ENCODE measurements at places on chromosomes 16 and 17.

DNA sequence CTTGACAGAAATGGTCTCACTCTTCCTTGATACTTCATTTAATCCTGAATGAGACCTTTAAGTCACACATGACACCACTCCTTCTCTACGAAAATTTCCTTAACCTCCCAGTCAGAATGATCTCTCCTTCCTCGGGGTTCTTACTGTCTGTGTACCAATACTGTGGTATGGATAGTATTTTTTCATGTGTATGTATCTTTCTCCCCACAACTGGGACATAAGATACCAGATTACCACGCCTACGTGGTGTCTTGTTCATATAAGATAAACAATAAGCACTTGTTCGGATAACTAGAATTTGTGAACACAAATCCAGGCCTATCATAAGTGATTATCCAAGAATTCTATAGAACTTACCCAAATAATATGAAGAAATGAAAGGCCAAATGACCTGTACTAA lies 11.3 kb downstream of the NUP88 start:
- DNase-seq = no peak

GRCh38 chr16:72913551-72913950 lies 134.4 kb downstream of the ZFHX3 start:
- no peak for DNase-seq

DNA sequence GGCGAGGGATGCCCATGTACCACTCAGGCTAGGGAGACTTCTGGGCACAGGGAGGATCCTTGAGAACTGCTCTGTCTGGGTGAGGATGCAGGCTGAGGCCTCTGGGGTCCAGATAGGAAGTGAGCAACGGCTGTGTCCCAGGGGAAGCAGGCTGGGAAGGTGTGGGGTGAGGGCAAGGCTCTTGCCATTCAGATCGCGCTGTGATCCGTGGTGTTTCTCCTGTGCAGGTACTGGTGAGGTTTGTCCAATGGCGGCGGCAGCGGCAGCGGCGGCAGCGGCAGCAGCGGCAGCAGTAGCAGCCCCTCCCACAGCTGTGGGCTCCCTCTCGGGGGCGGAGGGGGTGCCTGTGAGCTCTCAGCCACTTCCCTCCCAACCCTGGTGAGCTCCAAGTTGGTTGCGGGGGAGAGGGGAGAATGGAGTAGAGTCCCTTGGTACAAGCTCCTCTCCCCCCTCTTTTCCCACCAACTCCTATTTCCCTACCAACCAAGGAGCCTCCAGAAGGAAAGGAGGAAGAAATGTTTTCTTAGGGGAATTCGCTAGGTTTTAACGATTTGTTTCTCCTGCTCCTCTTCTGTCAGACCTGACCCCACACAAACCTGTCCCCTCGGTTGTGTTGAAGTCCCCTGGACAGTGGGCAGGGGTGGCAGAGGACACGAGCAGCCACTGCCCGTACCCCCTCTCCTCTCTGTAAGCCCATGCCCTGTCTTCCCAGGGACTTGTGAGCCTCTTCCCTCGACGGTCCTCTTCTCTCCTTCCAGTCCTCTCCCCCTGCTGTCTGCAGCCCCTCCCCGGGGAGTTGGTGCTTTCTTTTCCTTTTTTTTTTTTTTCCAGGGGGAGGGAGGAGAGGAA lies 1.9 kb upstream of the PRRT2 start:
- no peak for DNase-seq

GRCh38 chr17:65202844-65203571 lies 65.8 kb downstream of the RGS9 start:
- DNase-seq = no peak

- DNase-seq = no peak
Measured at GRCh38 chr16:85144026-85144915, 32.0 kb upstream of the CIBAR2 start.

GRCh38 chr16:12758670-12759558 lies 44.8 kb downstream of the CPPED1 start:
- DNase-seq = no peak

- DNase-seq = no peak
Measured at GRCh38 chr17:59330053-59330942, 1.2 kb upstream of the YPEL2 start.
